ENCODE measurements at places on chromosomes 11 and 22.

- no peak for DNase-seq
These were observed 60.3 kb downstream of the CECR2 start for GRCh38 chr22:17429516-17429915.

GRCh38 chr11:81494431-81494830 is 1239.2 kb downstream of the FAM181B start:
- no peak for DNase-seq

- no peak for DNase-seq
These were observed 69.7 kb upstream of the LMO1 start for GRCh38 chr11:8333376-8333775.

GRCh38 chr11:108751444-108751843 is 86.6 kb downstream of the DDX10 start:
- no peak for DNase-seq

- no peak for DNase-seq
These were observed 1.3 kb downstream of the PARVB start for GRCh38 chr22:44025171-44026065.

- peak; percentile 58 for DNase-seq
These were observed 58.1 kb upstream of the PPP6R3 start for GRCh38 chr11:68402355-68403031.
